Endothelial cell of coronary artery (primary cell): ENCODE measurements at places on chromosomes 5 and 9. TPM values are rescaled to one million over a fixed set of nuclear protein-coding genes. Genes with fewer than 3 reads are reported as not detected.

Gene SLC1A3
- 0.19 TPM in 1 of 2 replicates, not detected in the other for total RNA-seq

Gene IFNW1
- not detected in 2 replicates for total RNA-seq

Gene SOWAHA
- not detected in 2 replicates for total RNA-seq

Gene PAEP
- not detected in 2 replicates for total RNA-seq

Gene FOXD4L3
- total RNA-seq = 0.09 TPM in 1 of 2 replicates, not detected in the other

Gene OR1J2
- total RNA-seq = not detected in 2 replicates

Gene PROB1
- total RNA-seq = 0.72 and 1.2 TPM in 2 replicates

Gene OR1Q1
- total RNA-seq = not detected in 2 replicates

Gene PKD2L2
- not detected in 2 replicates for total RNA-seq

Gene FABP6
- total RNA-seq = not detected in 2 replicates

Gene GAS1
- total RNA-seq = 0.09 and 1.2 TPM in 2 replicates

Gene HMHB1
- total RNA-seq = not detected in 2 replicates

Gene PCDHA9
- total RNA-seq = 0.09 TPM in 2 replicates

Gene PPP2R2B
- total RNA-seq = not detected in 2 replicates

Gene IL5
- not detected in 2 replicates for total RNA-seq

Gene MGAT1
- total RNA-seq = 67.2 and 87.7 TPM in 2 replicates

Gene CD72
- total RNA-seq = not detected in 2 replicates

Gene RAPGEF6
- 17.9 and 32.2 TPM in 2 replicates for total RNA-seq

Gene SHC3
- 7.6 and 9.4 TPM in 2 replicates for total RNA-seq

Gene TMEM215
- not detected in 2 replicates for total RNA-seq

Gene TRIM14
- total RNA-seq = 2.1 and 2.6 TPM in 2 replicates

Gene CDC42SE2
- 32.5 and 34.3 TPM in 2 replicates for total RNA-seq

Gene RNF130
- total RNA-seq = 17.4 and 34.2 TPM in 2 replicates

Gene SEPTIN8
- total RNA-seq = 44.6 and 61.6 TPM in 2 replicates

Gene NRARP
- total RNA-seq = 23.3 and 32.2 TPM in 2 replicates

Gene C9orf153
- 0.09 and 0.28 TPM in 2 replicates for total RNA-seq

Gene FBP2
- total RNA-seq = not detected in 2 replicates

Gene SMIM23
- not detected in 2 replicates for total RNA-seq

Gene PCDHGA8
- 1.3 and 2.4 TPM in 2 replicates for total RNA-seq

Gene POLR3G
- total RNA-seq = 6.8 and 14.2 TPM in 2 replicates

Gene PDGFRB
- 0.63 and 3.1 TPM in 2 replicates for total RNA-seq

Gene SLC25A2
- total RNA-seq = 0.09 and 0.19 TPM in 2 replicates

Gene HAPLN1
- total RNA-seq = 0.09 TPM in 1 of 2 replicates, not detected in the other

Gene CNTFR
- not detected in 2 replicates for total RNA-seq

Gene GPBP1
- total RNA-seq = 53.3 and 59.1 TPM in 2 replicates

Gene FAXDC2
- 2.0 and 3.0 TPM in 2 replicates for total RNA-seq

Gene FREM1
- 0.09 and 0.18 TPM in 2 replicates for total RNA-seq

Gene DYNC2I2
- 44.1 and 70.7 TPM in 2 replicates for total RNA-seq

Gene ACTBL2
- total RNA-seq = 0.28 TPM in 1 of 2 replicates, not detected in the other

Gene OMD
- 0.94 TPM in 1 of 2 replicates, not detected in the other for total RNA-seq

Gene LMNB1
- 50.4 and 89.3 TPM in 2 replicates for total RNA-seq

Gene CATSPER3
- total RNA-seq = 0.09 and 0.19 TPM in 2 replicates

Gene HTR1A
- total RNA-seq = 0.09 TPM in 1 of 2 replicates, not detected in the other

Gene SLC45A2
- total RNA-seq = 0.09 TPM in 1 of 2 replicates, not detected in the other

Gene PTBP3
- total RNA-seq = 27.3 and 32.1 TPM in 2 replicates

Gene ARID3C
- total RNA-seq = 0.09 TPM in 2 replicates
